Stimulated activated CD4-positive, alpha-beta T cell treated with anti-CD3 and anti-CD28 coated beads, Interleukin-1b, Interleukin-23, amount 100 ng/mL, for 1 hour (primary cell): ENCODE measurements at places on chromosomes 12 and 14.

DNA sequence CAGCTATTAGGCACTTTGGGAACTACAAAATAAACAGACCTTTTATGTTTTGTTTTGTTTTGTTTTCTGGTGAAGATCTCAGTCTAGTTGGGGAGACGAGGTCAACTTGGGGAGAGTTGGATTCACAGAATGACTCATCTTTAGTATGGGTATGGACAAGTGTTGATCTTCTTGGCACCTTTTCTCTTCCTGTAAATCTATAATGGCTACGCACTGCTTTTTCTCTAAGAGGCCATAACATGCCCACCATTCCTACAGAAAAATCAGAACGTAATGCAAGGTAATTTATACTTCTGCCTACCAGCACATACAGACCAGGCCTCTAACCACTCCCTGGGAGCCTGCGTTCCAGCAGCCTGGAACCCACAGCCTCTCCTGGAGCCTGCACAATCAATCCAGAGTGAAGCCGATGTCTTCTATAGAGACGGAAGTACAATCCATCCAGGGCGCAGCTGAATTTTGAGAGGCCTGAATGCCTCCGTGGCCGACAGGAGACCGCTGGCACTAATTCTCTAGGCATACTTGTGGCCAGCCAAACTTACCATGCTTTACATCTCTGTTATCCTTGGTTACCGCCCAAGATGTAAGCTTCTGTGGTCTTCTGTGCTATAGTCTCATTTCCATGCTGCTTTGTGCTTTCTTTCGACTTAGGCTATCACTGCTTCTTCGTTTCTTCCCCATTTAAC lies 717 bp downstream of the PPHLN1 start:
- DNase-seq, result no peak

GRCh38 chr14:55005071-55005470 lies 21.8 kb downstream of the WDHD1 start:
- no peak for DNase-seq

DNA sequence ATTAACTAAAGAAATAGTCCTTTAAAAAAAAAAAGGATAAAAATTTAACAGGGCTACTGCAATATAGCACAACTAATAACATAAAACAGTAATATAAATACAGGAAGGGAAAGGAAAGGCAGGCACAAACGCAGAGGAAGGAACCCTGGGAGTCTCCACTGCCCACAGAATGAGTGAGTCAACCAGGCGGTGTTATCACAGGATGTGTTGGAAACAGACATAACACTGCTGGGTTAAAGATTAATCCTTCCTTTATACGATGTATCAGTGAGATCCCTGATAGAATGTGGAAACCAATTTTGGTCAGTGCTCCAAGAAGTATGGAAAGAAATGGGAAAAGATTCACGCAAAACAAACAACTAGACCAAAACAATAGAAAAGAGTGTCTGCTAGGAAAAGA lies 47.9 kb downstream of the FGD6 start:
- no peak for DNase-seq

DNA sequence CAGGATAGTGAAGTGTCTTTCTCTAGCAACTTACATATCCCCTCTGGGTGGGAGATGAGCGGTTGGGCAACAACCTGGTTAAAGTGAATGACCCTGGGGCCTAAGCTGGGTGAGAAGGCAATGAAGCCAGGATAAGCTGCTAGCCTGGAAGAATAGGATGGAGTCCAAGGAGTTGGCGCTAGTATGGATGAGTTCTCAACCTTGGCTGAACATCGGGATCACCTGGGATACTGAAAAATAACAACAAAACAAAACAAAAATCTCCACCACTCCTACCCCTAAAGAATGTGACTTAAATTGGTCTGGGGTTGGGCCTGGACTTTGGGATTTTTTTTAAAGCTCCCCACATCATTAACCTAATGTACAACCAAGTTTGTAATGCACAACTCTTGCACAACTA lies 4.8 kb upstream of the RPS6KA5 start:
- DNase-seq, result no peak

DNA sequence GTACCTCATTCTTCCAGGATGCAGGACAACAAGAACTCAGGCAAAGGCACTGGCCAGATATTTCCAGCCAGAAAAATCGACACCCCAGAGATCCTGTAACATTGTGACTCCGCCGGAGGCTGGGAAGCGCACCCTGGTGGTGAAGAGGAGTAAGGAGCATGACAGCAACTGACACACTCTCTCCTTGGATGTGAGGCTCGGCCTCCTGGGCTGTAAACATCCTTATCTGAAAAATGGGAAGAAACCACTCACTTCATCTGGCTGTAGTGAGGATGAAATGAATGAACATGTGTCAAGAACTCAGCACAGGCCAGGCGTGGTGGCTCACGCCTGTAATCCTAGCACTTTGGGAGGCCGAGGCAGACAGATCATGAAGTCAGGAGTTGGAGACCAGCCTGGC lies 27.5 kb downstream of the TCHP start:
- peak; percentile 11 for DNase-seq

- no peak for DNase-seq
Observed at GRCh38 chr12:67415473-67415872, 146.3 kb downstream of the CAND1 start.

- no peak for DNase-seq
Observed at GRCh38 chr12:56839489-56839848, 76.3 kb downstream of the HSD17B6 start.

GRCh38 chr14:104157016-104157928 lies 18.9 kb downstream of the KIF26A start:
- DNase-seq, result no peak

DNA sequence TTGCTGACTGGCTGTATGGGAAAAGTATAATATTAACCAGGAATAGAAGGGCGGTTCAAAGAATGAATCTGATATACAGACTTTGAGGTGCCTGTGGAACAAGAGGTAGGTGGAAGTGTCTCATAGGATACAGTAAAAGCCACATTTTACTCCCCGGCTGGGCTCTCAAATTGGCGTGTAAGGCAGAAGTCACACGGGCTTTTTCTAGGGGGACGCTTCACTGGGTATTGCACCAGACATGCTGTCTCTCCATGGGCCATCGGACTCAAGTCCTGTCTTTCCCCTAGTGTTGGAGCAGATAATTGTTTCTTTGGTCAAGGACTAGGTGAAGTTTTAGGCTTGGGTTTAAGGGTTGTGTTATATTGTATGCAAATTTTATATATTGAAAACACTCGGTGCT lies 9.1 kb downstream of the TMCC3 start:
- no peak for DNase-seq

DNA sequence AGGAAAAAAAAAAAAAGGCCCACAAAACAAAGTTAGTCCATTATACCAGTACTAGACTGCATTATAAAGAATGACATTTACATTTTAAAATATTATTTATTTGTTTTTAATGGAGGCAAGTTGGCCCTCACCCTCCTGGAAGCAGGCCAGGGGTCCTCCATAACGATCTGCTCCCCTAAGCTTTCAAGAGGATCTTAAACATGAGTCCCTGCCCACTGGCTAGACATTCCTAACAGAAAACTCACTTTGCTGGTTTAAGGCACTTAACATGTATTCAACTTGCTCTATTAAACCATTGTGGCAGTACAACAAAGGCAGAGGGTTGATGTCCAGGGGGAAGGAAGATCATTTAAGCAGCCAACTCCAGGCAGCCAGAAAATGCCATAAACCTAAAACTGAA lies 111.4 kb downstream of the STXBP6 start:
- DNase-seq, result no peak

- no peak for DNase-seq
Observed at GRCh38 chr14:87869619-87870583, 123.1 kb downstream of the GALC start.

- DNase-seq, result no peak
Observed at GRCh38 chr14:75545907-75546306, 23.6 kb downstream of the BATF start.

DNA sequence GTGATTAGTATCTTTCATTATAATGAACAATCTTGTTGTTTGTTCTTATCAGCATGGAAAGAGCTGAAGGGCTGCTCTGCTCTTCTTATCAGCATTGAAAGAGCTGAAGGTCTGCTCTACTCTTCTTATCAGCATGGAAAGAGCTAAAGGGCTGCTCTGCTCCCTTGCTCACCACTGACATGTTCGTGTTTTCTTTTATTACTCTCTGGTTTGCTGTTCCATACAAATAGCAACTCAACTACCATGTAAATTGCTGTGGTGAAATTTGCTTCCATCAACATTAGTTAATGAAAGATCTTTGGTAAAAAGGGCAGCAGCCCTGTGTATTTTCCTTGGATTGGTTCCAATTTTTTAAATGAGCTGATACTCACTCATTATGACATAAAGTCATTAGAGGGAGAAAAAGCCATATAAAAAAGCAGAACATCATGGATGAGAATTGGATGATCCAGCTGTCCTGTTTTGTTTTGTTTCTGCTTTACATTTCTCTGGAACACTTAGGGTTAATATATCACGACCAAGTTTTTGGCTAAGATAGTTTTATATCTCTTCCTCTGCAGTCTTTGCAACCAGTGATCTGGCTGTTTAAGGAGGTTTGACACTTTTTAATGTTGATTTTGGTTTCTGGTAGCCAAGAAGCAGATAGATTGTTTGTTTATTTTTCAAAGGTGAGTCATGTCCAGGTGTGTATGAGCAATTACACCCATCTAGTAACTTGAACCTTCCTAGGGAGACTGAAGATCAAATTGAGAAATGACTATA lies 356.6 kb downstream of the CEP128 start:
- DNase-seq, result no peak

GRCh38 chr12:57112492-57113294 lies 1.5 kb upstream of the STAT6 start:
- no peak for DNase-seq
